Calu3 (cell line): ENCODE measurements at places on chromosomes 2 and 18.

DNA sequence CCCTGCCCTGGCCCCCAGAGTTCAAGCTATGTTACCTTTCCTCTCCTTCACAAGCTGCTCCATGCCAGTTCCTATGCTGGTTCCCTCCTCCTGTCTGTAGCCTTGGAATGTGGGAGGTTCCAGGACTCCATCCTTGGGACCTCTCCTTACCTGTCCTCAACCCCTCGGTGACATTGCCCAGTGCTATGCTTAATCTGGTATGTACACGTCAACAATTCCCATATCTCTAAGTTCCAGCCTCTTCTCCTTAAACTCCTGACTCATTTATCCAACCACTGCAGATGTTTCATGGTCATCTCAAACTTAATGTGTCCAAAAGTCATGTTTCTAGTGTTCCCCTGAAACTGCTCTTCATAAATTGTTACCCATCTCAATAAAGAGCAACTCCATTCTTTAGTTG is 160.8 kb downstream of the TNS1 start:
- no peak for DNase-seq

GRCh38 chr2:53572696-53573095 is 194.9 kb upstream of the CHAC2 start:
- no peak for DNase-seq

- DNase-seq: no peak
Measured at GRCh38 chr2:5528706-5529105, 163.5 kb upstream of the SOX11 start.

- DNase-seq: no peak
Measured at GRCh38 chr2:8243748-8244400, 438.0 kb upstream of the ID2 start.

DNA sequence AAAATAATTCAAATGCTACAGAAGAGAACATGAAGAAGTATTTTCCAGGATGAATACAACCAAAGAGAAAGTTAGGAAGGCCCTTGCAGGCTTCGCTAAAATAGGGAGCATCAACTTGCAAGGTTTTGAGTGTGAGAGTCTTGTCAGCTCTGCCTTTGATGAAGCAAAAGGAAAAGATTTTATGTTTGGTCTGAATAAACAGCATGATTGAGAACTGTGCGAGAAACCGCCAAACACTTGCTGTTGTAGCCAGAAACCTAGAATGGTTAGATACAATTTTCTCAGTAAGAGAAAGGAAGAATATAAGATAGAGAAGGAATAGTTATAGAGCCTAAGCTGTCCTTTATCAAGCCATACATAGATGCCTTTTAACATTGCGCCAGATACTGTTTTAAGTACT is 163.6 kb downstream of the L3MBTL4 start:
- no peak for DNase-seq
